ENCODE measurements at places on chromosomes 12 and 14. TPM values are rescaled to one million over a fixed set of nuclear protein-coding genes. Genes with fewer than 3 reads are reported as not detected.

DNA sequence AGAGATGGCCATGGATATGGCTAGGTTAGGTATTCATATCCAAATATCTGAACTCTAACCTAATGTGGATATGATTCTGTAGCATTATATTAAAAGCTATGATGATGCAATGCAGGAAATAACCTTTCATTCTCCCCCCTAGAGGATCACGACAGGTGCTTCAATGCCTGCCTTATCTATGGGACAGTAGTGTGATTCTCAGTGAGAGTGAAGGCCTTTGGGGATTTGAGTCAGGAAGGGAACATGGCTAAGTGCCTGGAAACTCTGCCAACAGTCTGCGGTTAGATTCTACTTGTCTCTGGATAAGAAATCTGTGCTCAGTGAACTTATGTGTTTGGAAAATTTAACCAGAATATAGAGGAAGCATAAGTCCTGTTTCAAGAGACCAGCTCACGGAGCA lies 81.8 kb downstream of the SLC38A1 start:
- DNase-seq, result peak; percentile 28

DNA sequence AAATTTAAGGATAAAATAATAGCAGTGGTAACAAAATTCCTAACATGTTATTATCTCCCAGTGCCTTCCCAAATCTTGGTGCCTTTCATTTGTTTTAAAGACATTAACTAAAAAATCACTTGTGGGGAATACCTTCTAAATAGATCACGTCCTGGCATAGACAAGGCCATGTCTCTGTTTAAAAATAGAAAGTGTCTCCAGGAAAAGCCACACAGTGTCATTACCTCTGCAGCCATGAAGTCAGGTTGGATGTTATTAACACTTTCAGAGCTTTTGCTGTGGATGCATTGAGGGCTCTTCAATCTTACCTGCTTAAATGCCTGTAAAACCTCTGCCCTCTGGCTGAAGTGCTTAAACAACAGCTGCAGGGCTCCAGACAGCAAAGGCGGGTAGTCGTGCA lies 211.1 kb downstream of the ITPR2 start:
- DNase-seq, result no peak

DNA sequence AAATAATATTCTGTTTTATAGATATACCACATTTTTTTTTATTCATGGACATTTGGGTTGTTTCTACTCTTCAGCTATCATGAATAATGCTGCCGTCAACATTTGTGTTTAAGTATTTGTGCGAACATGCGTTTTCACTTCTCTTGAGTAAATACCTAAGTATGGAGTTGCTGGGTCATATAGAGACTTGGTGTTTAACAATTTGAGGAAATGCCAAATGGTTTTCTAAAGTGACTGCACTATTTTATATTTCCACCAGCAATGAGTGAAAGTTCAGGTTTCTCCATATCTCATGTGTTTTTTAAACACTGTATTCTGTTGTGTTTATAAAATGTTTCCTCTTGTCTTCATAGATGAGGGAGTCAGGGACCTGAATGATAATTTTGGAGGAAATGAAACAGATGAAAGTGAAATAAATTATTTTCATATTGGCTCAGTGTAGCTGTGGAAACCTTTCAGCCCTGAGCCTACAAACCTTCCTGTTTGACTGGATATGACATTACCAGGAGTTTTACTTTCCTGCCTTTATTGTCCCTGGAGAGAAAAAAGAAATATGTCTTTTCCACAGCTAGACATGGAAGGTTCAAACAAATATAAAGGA lies 26.3 kb downstream of the DAAM1 start:
- DNase-seq, result no peak

The RNASE2 gene
- not detected for total RNA-seq

The ASCL1 gene
- not detected for total RNA-seq

The KRT2 gene
- total RNA-seq, result not detected

All from lung microvascular endothelial cell (primary cell).